ENCODE measurements at places on chromosomes 6 and 20.

DNA sequence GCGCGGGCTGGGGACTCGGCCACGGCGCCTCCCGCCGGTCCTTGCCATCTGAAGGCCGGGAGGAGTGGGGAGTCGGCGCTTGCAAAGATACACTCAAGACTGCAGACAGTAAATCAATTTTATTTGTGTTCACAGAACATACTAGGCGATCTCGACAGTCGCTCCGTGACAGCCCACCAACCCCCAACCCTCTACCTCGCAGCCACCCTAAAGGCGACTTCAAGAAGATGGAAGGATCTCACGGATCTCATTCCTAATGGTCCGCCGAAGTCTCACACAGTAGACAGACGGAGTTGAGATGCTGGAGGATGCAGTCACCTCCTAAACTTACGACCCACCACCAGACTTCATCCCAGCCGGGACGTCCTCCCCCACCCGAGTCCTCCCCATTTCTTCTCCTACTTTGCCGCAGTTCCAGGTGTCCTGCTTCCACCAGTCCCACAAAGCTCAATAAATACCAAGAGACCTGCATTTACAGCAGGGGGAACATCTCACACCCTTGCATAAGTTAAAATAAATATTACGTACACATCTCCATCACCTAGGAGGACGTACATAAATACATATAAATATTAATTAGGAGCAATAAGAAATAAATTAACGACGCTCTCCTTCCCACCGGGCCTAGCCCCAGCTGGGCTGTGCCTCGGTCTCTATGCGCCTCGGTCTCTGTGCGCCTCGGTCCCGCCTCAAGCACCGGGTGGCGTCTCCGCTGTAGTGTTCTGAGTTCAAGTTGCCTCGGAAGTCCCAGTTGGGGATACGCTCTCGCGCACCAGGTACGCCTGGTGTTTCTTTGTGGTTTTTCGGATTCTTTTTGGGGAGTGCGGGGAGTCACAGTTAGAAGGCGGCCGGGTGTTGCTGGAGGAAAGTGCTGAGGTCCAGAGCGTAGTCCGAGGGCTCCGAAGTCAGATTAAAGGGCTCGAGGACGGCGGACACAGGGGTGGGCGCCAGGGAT lies 889 bp upstream of the FLOT1 start:
- DNase-seq: no peak

DNA sequence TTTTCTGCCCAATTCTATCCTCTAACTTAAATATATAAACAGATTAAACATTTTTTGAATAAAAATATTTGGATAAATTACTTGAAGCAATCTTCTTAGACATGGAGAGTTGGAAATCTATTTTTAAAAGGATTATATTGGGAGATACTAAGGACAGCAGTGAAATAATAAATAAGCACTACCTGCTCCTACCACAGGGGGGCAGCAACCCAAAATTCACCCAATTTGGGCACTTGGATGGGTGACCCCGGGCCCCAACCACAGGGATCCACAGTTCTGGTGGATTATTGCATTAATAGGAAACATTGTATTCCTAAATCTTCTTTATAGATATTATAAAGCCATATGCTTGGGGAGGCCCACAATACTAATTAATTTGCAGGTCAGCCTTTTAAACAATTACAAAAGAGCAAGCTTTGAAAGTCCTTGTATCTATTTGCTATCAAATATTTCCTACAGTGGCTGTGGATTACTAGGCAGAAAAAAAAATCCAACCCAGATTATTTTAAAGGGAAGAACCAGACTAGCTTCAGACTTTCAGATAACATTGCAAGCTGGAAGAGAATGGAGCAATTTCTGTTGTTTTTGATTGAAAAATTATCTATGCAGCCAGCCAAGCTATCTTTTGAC lies 66.4 kb upstream of the PDE10A start:
- no peak for DNase-seq

DNA sequence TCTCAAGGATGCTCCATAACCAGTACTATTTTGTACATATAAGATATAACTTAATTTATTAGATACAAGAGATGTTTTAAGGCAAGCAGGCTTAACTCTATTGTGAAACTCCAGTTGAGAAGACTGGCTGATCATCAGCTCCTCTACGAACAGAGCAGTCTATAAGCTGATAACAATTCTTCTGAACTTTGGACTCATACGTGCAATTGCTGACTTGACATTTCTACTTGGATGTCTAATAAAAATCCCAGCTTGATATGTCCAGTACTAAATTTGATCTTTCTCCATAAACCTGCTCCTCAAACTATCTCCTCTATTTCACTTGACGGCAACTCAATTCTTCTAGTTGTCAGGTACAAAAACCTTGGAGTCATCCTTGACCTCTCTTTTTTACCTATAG lies 141.9 kb downstream of the HS3ST5 start:
- DNase-seq: no peak

GRCh38 chr6:22071270-22072041 lies 225.4 kb downstream of the PRL start:
- no peak for DNase-seq

DNA sequence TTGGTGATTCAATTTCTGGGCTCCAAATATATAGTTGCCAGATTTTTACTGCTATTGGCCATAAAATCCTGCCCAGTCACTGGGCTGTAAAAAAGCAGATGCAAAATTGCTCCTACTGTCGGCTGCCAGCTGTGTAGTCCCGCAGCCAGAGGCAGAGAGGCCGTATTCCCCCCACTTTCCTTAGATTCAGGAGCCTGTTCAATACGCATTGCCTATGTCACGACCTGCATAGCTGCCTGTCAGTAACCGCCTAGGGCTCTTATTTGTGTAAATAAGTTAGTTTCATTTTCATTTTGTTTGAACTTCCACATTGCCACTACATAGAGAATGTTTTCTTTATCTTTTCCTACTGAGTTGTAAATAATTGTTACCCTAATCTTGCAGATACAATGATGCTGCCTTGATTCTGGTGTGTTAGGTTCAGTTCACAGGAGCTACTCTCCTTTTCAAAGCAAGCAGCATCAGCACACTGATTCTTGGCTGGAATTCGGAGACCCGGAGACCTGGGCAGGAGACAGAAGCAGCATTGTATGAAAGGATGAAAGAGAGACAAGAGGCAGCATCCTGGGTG lies 46.0 kb upstream of the UST start:
- no peak for DNase-seq

- no peak for DNase-seq
These were observed 15.0 kb downstream of the ACSS2 start for GRCh38 chr20:34891166-34892062.

- peak; percentile 74 for DNase-seq
These were observed at the start of gene TFAP2A for GRCh38 chr6:10414756-10415616. TSS of gene TFAP2A (minus strand) at chr6:10415074. CDS start at chr6:10414991, 83 bp downstream.

DNA sequence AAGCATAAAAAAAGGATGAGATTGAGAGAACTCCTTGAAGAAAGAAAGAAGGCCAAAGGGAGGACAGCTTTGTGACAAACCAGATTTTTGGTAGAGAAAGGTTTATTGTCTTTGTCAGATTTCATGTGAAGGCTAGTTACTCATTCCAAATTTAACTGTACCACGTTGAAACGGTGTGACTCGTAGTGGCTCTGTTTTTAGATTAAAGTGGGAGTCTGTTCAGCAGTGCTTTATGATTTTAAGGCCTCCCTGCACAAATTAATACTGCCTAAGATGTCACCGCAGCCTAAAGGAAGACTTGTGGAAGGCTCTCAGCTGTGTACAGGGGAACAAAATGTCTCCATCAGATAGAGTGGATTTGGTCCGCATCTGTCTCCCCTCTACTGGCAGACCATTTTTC lies 35.9 kb downstream of the CDC40 start:
- DNase-seq: no peak

GRCh38 chr6:111477481-111477938 lies 5.5 kb downstream of the REV3L start:
- DNase-seq: no peak

DNA sequence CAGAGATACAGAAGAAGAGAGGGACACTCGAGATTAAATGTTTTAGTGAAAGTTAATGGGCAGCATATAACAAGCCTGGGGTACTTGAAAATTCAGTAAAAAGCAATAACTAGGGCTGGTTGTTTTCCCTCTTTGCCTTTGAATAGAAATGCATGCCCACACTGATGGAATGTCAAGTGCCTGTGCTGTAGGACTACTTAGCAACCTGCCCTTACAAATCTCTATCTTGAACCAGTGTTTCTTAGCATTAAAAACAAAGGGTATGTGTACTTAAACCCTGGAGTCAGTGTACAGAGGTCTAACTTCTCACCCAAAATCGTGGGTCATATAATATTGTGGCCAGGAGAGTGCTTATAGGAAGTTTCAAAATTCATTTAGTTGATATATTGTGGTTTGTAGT lies 37.1 kb downstream of the RNF144B start:
- DNase-seq: no peak

DNA sequence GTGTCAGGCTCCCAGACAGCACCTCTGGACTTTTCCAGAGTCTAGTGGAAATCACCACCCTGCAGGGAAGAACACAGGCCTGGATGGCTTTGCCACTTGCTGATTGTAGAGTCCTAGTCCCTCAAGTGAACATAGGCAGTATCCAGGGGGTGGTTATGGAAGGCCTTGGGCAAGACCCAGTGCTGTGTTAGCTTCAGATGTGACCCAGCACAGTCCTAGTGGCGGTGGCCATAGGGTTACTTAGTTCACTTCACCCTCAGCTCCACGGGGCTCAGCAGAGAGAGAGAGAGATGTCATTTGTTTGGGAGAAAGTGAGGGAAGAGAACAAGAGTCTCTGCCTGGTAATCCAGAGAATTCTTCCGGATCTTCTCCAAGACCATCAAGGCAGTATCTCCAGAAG lies 37.3 kb downstream of the RNF146 start:
- DNase-seq: no peak

DNA sequence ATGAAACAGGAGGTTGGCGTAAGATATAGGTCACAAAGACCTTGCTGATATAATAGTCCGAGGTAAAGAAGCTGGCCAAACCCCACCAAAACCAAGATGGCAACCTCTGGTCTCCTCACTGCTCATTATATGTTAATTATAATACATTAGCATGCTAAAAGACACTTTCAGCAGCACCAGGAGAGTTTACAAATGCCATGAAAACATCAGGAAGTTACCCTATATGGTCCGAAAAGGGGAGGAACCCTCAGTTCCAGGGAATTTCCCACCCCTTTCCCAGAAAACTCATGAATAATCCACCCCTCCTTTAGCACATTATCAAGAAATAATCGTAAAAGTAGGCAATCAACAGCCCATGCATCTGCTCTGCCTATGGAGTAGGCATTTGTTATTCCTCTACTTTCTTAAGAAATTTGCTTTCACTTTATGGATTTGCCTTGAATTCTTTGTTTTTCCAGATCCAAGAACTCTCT lies 923.4 kb downstream of the QKI start:
- no peak for DNase-seq

DNA sequence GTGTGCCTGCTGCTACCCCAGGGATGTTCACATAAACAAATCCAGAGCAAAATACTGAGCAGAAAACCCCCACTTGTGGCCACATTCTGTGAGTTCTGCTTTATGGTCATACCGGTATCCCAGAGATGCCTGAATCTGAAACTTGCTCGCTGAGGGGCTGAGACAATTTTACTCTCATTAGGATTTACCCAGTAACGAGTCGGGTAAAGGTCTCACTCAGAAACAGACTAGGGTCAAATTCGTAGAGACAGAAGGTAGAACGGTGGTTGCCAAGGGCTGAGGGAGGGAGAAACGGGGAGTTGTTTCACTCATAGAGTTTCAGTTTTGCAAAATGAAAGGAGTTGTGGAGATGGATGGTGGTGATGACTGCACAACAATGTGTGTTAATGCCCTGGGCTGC lies 45.4 kb upstream of the NKX2-2 start:
- no peak for DNase-seq

DNA sequence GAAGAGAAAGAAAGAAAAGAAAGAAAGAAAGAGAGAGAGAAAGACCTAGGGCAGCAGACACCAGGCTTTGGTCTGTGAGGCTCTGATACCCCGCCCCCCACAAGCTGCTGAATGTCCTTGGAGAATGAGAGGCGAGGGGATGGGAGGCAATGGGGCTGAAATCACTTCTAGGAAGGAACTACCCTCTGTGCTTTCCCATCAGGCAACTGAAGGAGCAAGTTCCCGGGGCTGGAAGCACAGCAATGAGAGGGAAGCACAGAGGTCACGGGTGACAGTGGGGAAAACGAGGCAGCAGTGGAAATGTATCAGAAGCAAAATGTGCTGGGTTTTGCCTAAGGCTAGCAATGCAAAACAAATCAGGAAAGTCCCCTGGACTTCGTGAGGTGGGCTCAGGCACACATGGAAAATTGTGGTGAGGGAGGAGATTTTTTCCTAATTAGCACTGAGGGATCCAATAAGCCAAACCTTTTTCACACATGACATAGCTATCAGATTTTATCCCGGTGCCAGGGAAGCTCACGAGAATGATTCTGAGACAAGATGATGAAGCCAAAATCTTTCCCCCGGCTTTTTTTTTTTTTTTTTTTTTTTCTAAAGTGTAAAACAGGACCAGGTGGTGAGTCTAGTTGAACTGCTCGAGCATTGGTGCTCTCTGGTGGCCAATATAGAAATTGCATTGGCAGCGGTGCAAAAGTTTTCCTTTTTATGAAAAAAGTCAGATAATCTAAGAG lies 16.8 kb upstream of the ARFGEF2 start:
- peak; percentile 60 for DNase-seq

DNA sequence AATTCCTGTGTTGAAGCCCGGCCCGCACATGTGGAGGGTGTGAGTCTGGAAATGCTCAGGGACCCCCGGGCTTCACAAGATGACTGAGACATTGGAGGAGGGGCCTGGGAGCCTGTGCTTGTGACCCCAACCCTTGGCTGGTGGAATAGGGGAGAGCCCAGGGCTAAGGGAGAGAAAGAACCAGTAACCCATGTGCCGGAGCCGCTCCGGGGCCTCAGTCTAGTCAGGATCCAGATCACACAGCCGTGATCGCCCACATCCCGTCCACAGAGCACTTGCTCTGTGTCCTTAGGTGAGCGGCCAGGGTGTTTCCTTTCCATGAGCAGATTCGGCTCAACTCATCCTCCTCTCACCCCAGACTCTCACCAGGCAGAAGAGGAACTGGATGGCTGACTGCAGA lies 152.3 kb upstream of the RPS6KA2 start:
- peak; percentile 31 for DNase-seq

GRCh38 chr6:43749461-43749860 lies 20.6 kb upstream of the VEGFA start:
- DNase-seq: no peak

GRCh38 chr6:134560019-134560418 lies 242.1 kb upstream of the SGK1 start:
- no peak for DNase-seq

- no peak for DNase-seq
These were observed 163.4 kb upstream of the CEP162 start for GRCh38 chr6:84390851-84391250.

- DNase-seq: no peak
These were observed 84.7 kb upstream of the PHACTR3 start for GRCh38 chr20:59519707-59520014.

- DNase-seq: no peak
These were observed 7.8 kb upstream of the C6orf132 start for GRCh38 chr6:42150254-42150653.

Data from ecto neural progenitor cell (in vitro differentiated cells).